ENCODE measurements at places on chromosomes 2 and 18. TPM values are rescaled to one million over a fixed set of nuclear protein-coding genes. Genes with fewer than 3 reads are reported as not detected.

USP37 gene
- 24.0 TPM for total RNA-seq

TRIM54 gene
- total RNA-seq = 0.61 TPM

HOXD3 gene
- not detected for total RNA-seq

RGPD3 gene
- 0.28 TPM for total RNA-seq

SH3YL1 gene
- total RNA-seq = 33.6 TPM

ACOXL gene
- total RNA-seq = 9.3 TPM

TUBA4B gene
- not detected for total RNA-seq

RAX gene
- total RNA-seq = 5.3 TPM

DUSP19 gene
- 1.7 TPM for total RNA-seq

ARHGEF4 gene
- total RNA-seq = 55.1 TPM

Data from endodermal cell (in vitro differentiated cells).